H1 (cell line): ENCODE measurements at places on chromosomes 7 and 10.

GRCh38 chr10:123884351-123884906 lies 7.2 kb downstream of the CPXM2 start:
- DNase-seq, result no peak

GRCh38 chr10:128382225-128382624 lies 256.0 kb upstream of the MKI67 start:
- DNase-seq, result no peak

- no peak for DNase-seq
Measured at GRCh38 chr7:153473185-153473584, 579.0 kb upstream of the DPP6 start.

DNA sequence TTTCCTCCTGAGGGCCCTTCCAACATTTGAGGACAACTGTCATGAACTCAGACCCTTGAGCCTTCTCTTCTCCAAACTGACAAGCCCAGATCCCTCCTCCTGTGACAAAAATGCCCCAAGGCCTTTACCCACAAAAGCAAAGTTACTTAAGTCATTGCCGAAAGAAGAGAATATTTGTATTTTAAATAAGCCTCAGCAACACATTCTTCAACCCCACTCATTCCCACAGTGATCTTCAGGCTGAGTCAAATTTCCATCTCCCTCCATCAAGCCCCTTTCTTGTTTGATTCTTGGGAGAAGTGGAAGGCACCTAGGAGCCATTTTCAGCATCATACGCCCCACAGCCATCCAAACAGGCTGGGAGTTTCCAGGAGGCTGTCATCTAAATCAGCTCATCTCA lies 150.8 kb upstream of the PDE1C start:
- DNase-seq, result no peak

GRCh38 chr7:67950321-67951083 lies 953.9 kb downstream of the TYW1 start:
- no peak for DNase-seq

- DNase-seq, result no peak
Measured at GRCh38 chr7:31000161-31000693, 36.5 kb downstream of the GHRHR start.

GRCh38 chr7:854118-854775 lies 22.0 kb downstream of the SUN1 start:
- DNase-seq, result no peak

DNA sequence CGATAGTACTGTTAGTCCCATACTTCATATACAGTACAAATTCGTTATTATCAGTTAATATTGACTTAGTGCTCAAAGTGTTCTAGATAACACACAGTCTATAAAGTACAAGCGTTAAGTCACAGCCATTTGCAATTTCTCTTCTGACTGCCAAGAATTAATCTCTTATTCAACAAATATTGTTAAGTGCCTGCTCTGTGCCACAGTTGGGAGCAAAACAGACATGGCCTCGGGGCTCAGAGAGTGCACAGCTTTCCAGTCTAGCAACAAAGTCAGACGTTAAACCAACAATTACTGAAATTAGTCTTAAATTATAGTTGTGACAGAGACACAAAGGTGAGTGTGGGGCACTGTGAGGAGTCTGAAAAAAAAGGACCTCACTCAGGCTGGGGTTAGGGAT lies 113.0 kb upstream of the DPP6 start:
- no peak for DNase-seq

- DNase-seq, result no peak
Measured at GRCh38 chr10:123640016-123640535, 26.1 kb upstream of the GPR26 start.

DNA sequence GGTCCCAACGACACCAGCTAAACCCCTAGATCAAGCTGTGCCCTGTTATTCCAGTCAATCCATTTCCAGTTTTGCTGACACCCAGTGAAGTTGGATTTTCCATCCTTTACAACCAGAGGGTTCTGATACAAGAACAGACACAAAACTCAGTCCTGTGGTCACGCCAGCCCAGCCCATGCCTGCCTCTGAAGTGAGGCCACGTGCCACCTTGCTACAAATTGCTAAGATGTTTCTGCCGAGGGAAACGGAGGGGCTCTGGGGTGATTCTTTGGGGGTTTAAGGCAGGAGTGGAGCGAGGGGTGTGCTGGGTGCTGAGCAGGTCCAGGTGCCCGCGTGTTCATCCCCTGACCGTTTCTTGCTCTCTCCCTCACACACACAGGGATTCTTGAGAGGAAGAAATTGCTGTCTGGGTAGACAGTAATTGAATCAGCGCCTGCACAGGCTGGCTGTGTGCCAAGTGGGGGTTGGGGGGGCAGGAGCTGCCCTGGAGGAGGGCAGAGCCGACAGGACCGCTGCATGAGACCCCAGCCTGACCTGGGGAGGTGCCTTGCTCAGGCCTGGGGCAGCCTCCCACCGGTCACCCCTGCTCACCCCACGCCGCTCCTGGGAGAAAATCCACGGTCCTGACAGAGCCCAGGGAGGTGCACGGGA lies 38.1 kb downstream of the ADAP1 start:
- no peak for DNase-seq

- no peak for DNase-seq
Measured at GRCh38 chr7:92695308-92696261, 105.4 kb upstream of the FAM133B start.

DNA sequence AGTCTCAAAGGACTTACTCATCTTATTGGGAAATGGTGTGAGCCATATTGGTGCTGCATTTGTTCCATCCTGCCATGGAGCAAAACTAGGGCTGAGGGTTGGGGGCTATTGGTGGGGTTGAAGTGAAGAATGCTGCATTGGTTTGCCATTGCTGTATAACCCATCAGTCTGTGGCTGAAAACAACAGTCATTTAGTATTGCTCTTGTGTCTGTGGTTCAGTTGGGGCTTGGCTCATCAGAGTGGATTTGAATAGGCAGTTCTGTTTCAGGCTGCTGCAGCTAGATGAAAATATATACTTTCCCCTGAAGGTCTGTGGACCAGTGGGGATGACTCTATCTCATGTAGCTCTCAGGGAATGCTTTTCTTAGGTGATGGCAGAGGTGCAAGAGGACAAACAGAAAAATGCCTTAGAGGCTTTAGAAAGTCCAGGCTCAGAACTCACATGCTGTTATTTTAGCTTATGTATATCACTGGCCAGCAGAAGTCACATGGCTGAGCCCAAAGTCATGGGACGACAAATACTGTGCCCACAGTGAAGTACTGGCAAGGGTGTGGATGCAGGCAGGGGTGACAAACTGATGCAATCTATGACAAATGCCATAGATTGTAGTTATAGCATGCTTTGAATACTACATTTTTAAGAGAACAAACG lies 15.2 kb upstream of the EXOC6 start:
- peak; percentile 13 for DNase-seq

- no peak for DNase-seq
Measured at GRCh38 chr7:130721486-130722277, 12.3 kb downstream of the KLF14 start.

DNA sequence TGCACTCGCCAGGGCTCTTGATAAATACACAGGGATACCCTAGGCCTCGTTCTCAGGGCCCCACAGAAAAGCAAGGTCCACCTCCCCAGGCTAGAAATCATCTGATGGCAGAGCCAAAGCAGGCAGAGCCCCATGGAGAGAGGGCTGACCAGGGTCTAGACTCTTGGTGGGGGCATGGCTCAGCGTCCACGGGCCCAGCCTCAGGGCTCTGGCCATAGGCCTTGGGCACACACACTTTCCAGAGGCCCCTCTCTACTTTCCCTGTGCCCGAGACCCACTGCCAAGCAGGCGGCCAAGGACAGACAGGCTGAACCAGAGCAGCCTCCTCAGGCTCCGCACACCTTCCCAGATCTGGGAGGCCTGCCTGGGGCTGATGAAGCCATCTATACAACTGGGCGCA lies 64.8 kb downstream of the FAM53B start:
- DNase-seq, result no peak

- no peak for DNase-seq
Measured at GRCh38 chr10:58795560-58795959, 282.9 kb downstream of the BICC1 start.

DNA sequence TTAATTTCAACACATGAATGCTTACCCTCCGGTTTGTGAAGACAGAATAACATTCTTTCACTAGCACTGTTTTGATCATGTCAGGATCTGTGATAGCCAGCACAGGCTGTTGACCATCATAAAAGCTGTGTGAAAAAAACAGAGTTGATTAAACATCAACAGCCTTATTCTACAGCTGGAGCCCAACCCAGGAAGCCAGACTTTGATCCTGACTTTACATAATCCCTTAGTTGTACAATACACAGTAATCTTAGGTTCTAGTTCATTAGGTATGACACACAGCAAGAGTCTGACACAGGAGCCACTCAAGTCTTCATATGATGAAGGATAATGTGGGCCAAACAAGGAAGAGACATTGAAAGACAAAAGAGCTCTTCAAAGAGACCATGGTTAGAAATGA lies 11.4 kb downstream of the CYP3A4 start:
- DNase-seq, result no peak

DNA sequence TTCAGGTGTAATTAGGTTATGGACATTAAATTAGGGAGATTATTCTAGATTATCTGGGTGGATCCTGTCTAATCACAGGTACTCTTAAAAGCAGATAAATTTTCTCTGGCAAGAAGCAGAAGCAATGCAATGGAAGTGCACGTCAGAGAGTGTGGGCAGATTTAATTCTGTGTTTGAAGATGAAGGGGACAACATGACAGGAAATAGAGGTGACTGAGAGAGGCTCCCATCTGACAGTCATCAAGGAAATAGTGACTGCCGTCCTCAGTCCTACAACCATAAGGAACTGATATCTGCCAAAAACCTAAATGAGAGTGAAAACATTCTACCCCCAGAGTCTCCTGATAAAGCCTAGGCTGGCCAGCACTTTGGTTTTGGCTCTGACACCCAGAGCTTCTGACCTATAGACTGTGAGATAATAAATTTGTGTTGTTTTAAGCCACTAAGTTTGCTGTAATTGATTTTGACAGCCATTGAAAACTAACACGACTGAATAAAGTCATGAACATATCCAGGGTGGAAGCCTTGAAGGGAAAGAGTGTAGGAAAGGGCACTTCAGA lies 30.5 kb upstream of the DDX50 start:
- no peak for DNase-seq

- DNase-seq, result no peak
Measured at GRCh38 chr10:5710859-5711258, 26.2 kb downstream of the TASOR2 start.

- no peak for DNase-seq
Measured at GRCh38 chr7:1030444-1031070, 13.8 kb upstream of the GPR146 start.

GRCh38 chr10:107371801-107372200 lies 207.3 kb upstream of the SORCS1 start:
- DNase-seq, result no peak

GRCh38 chr10:21399392-21400035 lies 126.0 kb downstream of the SKIDA1 start:
- DNase-seq, result no peak

DNA sequence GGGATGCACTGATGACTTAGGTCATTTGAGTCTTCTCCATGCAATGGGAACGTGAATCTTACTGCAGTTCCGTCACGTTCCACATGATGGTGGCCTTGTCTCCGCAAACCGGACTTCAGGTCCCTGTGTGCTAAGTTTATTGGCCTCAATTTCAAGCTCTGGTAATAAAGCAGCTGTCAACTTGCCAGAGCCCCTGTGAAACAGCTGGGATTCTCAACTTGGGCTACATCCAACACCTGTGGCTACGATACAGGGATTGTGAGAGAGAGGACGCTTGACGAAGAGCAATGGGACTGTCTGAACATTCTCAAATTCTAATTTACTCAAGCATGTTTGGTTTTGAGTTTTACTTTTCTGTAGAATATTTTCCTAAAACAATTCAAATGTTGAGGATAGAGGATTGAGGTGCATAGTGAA lies 174.2 kb downstream of the PTN start:
- DNase-seq, result peak; percentile 65

GRCh38 chr10:116256752-116257259 lies 16.2 kb downstream of the GFRA1 start:
- no peak for DNase-seq

- DNase-seq, result no peak
Measured at GRCh38 chr10:129390147-129390546, 76.9 kb upstream of the MGMT start.

DNA sequence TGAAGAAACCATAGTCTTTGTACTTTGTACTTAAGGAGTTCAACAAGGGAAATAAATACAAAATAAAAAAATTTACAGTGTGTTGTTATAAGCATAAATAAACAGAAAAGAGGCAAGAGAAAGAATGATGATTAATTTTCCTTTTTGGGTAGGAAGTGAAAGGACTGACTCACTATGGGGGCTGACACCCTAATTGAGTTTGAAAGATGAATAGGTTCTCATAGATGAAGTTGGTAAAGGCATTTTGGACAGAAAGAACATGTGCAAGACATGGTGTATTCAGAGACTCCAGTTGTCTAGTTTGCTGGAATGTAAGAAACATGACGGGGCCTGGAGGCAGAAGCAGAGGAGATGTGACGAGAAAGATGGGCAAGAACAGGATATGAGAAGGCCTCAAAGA lies 83.7 kb downstream of the VPS50 start:
- DNase-seq, result no peak

GRCh38 chr7:81218480-81219106 lies 299.7 kb upstream of the SEMA3C start:
- no peak for DNase-seq

DNA sequence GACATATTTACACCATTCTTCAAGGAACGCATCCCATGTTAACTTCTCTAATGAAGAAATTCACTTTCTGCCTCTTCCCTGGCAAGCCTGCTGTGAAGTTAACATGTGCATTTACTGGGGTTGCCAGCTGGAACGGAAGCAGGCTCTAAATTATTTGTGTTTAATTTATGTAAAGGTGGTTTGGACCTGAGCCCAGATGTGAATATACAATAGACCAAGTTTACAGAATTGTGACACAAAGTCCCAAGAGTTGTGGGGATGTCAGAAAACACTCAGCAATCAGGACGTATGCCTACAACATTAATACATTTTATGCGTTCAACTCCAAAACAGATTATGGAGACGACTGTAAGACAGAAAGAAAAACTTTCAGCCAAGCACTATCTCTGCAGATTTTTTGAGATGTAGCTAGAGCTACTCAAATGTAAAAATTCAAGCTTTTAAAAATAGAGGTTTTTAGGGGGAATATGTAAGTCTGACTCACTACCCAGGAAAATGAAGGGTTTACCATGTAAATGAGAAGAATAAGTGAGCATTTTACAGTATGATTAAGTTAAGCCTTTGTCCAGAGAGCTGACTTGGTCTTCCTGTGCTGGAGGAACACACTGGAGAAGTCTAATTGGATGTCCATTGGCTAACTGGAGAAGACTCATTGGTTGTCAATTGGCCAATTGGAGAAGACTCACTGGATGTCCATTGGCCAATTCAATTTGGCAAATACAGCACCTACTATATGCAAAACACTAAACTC lies 19.5 kb downstream of the NRP1 start:
- no peak for DNase-seq

GRCh38 chr10:87054373-87055295 lies 34.5 kb downstream of the FAM25A start:
- no peak for DNase-seq
